GM19239 (cell line): ENCODE measurements at places on chromosomes 6 and 20.

- no peak for DNase-seq
Measured at GRCh38 chr6:12007473-12007872, 4.6 kb upstream of the HIVEP1 start.

DNA sequence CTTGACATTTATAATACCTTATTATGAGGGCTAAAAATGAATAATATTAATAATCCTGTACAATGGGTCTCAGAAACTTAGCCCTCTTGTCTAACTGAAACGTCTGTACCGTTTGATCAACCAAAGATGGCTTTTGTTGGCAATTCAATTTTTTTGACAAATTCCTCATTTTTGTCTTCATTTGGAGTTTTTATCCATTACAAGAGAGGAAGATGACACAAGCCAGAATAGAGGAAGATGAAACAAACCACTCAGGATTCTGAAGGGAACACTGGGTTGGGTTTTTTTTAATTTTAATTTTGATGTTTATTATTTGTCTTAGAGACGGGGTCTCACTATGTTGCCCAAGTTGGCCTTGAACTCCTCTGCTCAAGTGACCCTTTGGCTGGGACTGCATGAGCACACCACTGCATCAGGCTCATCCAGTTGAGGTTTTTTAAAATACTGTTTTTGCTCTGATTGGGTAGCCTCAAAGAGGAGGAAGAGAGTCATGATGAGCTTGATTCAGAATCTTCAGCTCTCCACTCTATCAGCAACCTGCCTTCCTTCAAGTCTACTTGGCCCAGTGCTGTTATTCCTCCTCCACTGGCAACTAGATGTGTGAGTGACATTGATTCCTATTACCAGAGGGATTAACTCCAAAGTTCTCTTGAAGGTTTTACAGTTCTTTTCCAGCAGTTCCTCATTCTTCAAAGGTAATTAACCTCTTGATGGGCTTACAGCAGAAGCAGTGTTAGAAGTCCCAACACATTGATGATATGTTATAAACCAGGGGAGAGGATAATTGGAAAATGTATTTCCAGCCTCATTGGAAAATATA lies 71.3 kb downstream of the ATXN1 start:
- no peak for DNase-seq

- no peak for DNase-seq
Measured at GRCh38 chr6:134720353-134721059, 229.4 kb downstream of the ALDH8A1 start.

GRCh38 chr6:165146456-165146855 lies 162.9 kb downstream of the C6orf118 start:
- no peak for DNase-seq

GRCh38 chr20:10476319-10476724 lies 41.2 kb downstream of the SLX4IP start:
- DNase-seq, result peak; percentile 16

DNA sequence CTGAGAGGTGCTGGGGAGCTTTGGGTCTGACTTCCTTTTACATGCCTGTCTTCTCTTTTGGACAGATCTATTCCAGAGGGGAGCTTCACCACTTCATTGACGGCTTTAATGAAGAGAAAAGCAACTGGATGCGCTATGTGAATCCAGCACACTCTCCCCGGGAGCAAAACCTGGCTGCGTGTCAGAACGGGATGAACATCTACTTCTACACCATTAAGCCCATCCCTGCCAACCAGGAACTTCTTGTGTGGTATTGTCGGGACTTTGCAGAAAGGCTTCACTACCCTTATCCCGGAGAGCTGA lies 13.1 kb downstream of the PRDM1 start:
- DNase-seq, result no peak

- DNase-seq, result no peak
Measured at GRCh38 chr6:97732045-97732444, 449.0 kb upstream of the MMS22L start.

DNA sequence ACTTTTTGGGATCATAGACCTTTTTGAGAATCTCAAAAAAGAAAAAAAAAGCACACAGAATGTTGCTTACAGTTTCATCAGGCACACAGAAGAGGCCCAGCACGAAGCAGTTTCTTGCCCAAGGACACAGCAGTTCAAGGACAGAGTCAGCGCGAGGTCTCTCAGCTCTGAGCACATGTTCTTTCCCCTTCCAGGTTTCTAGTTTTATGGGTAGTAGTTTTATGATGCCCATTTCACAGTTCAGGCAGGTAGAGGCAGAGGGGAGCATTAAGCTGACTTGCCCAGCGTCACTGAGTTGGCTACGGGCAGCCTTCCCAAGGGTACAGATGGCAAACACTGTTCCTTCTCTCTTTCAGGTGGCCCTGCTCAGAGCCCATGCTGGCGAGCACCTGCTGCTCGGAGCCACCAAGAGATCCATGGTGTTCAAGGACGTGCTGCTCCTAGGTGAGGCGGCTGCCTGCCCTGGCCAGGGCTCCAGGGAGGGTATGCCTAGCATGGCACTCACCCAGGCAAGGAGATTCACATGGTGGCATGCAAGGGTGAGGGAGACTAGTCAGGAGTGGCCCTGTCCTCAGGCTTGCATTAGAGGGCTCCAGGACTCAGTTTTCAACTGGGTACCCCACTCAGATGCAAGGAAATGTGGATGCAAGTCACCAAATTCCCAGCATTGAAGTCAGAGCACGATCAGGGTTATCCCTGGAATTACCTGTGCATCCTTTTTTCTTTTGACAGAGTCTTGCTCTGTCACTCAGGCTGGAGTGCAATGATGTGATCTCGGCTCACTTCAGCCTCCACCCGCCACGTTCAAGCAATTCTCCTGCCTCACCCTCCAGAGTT lies 57.4 kb upstream of the TTPAL start:
- DNase-seq, result no peak

DNA sequence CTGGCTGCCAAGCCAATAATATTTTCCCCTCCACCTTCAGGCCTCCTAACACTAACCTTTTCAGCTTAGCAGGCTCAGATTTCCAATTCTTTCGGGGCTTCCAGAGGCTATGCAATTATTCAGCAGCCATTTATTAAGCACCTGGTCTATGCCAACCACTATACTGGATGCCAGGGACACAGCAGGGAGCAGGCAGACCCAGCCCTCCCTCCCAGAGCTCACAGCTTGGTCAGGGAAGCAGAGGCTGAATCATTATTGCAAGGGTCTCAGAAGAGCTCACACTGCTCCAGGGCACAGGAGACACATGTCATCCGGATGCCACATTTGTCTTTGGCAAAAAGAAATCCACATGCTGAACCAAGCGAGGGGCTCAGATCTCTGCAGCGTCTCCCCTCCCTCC lies 1.3 kb downstream of the BPIFB1 start:
- DNase-seq, result no peak
